NCI-H526 (cell line): ENCODE measurements at places on chromosomes 7 and 10.

GRCh38 chr10:12340371-12340770 is 9.0 kb upstream of the CAMK1D start:
- DNase-seq: no peak

DNA sequence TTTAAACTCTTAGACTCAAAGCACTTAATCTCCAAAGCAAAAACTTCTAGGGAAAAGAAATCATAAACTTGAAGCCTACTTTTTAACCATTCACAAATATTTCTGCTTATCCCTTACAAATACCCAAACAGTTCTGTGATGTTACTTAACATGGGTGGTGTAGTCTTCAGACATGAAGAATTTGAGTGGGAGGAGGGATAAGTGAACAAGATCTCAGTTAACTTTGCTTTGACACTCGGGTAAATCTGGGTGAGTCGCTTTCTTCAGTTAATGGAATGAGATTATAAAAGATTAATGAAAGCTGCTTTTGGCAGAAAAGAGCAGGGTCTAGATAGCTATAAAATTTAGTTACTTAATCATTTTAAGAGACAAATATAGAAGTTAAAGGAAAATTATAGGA is 47.5 kb downstream of the RNF133 start:
- DNase-seq: no peak

GRCh38 chr10:90141791-90142190 is 440.4 kb downstream of the KIF20B start:
- no peak for DNase-seq

DNA sequence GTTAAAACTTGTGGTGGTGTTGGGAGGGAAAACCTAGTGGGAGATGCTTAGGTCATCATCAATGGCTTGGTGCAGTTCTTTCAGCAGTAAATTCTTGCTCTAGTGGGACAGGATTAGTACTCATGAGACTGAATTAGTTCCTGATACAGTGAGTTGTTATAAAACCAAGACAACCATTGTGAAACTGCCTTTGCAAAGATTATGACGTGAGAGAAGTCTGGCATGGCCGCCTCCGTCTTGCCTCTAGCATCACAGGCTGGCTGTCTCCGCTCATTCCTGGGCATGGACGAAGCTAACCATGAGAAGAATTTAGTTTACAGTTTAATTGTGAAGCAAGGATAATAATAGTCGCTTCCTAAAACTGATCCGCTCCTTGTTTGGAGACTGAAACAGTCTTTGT is 186.4 kb downstream of the KIF20B start:
- no peak for DNase-seq

GRCh38 chr7:43569424-43569823 is 13.5 kb upstream of the STK17A start:
- DNase-seq: no peak

DNA sequence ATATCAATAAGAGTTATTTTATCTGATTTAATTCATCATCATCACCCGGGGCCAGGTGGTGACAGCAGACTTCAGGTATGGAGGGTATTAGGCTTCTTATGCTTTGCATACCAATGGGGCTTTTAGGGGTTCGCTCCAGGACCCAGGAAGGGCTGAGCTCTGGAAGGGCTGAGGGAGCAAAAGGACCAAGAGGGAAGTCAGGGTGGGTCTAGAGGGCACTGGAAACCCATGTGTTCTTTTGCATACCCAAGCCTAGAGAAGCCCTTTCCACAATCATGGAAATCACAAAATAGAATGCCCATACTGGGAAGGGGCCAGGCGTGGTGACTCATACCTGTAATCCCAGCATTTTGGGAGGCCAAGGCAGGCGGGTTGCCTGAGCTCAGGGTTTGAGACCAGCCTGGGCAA is 30.9 kb upstream of the VCL start:
- DNase-seq: no peak

GRCh38 chr7:25073451-25073850 is 51.6 kb downstream of the CYCS start:
- no peak for DNase-seq

DNA sequence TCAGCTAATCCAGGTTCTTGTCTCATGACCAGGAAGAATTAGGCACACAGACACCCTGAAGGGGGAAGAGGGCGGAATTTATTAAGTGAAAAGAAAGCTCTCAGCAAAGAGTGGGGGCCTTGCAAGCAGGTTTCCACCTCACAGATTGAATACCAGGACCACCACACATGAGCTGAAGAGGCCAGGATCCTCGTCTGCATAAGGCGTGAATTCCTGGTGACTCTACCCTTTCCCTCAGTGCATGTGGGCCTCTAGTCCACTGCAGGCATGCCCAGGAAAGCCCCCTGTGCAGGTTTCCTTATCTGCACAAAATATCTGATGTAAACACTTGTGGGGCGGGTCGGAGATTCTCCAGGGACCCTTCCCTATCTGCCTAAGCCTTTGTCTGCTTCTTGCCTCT is 782.1 kb upstream of the LRRN3 start:
- DNase-seq: peak; percentile 5

- no peak for DNase-seq
Observed at GRCh38 chr10:115947104-115947503, 325.9 kb downstream of the GFRA1 start.

GRCh38 chr7:49773218-49773935 is at the start of gene VWC2:
Gene VWC2, plus strand, starts transcription at chr7:49773638. Its CDS starts 1,798 bp downstream, at chr7:49775436.
- DNase-seq: no peak

GRCh38 chr10:70405037-70405824 is 1.3 kb downstream of the EIF4EBP2 start:
- DNase-seq: no peak

- DNase-seq: no peak
Observed at GRCh38 chr7:100887516-100888290, 1.8 kb downstream of the UFSP1 start.

DNA sequence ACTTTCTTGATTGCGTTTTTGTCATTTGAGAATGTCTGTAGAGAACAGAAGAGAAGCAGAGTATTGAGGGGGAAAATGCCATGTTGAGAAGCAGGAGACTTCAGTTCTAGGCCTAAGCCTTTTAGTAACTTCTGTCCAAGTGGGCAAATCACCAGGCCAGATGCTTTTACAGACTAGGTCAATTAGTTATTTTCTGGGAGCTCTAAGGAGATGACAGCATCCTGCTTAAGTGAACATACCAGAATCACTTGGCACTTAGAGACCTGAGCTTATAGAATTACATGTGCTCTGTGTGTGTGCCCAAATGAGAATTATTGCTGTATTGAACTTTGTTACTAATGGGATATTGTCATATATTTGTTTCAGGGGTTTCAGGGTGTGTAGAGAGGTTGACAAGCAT is 24.0 kb downstream of the AGK start:
- no peak for DNase-seq

- DNase-seq: no peak
Observed at GRCh38 chr7:27091941-27092818, 3.6 kb downstream of the HOXA1 start.

- DNase-seq: peak; percentile 52
Observed at GRCh38 chr7:142587578-142588191, 161.6 kb upstream of the PRSS1 start.

GRCh38 chr7:17315974-17316373 is 17.5 kb downstream of the AHR start:
- DNase-seq: no peak
